ENCODE measurements at places on chromosomes 12 and 14. TPM values are rescaled to one million over a fixed set of nuclear protein-coding genes. Genes with fewer than 3 reads are reported as not detected.
A peak's percentile ranks its signal among the peaks of the same experiment; 100 is the strongest.

Gene TMEM233
- total RNA-seq = 0.55 TPM

Gene DEGS2
- 149 TPM for total RNA-seq

Gene MAP1LC3B2
- total RNA-seq = 0.46 TPM

DNA sequence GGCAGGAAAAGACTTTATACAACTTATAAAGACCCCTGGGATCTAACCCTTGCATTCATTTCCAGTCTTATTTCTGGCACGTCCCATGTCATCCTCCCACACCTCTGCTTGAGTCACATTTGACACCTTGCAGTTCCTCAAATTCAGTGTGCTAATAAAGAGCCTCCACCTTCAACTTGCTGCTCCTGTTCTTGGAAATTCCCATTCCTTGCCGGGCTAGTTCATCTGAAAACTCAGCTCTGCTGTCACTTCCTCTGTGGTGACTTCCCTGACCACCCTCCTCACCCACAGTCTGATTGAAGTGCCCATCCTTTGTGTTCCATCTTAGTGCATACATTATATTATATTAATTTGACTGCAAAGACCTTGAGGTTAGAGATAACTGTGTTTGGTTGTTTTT lies 37.4 kb upstream of the PSMA6 start:
- DNase-seq = no peak

- peak; percentile 45 for DNase-seq
Observed at GRCh38 chr12:63844391-63845341, at the start of gene SRGAP1. TSS of gene SRGAP1 (plus strand) at chr12:63844700. CDS start at chr12:63844817, 117 bp downstream.

DNA sequence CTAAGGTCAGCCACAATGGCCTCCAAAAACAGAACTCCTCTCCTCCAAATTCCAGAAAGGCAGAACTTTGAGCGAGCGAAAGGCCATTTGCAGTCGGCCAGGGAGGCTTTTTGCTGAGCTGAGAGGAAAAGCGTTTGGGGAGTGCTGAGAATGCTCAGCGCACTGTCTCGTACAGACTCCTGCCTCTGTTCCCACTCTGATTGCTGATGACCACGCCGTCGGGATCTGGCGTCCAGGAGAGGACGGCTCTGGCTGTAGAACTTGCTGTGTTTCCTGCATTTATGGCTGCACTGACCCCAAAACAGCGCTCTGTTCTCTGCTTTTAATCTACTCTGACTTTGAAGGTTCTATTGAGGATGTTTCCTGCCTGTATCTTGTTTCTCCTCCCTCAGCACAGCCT lies 82.4 kb upstream of the WSCD2 start:
- DNase-seq = no peak

- DNase-seq = no peak
Observed at GRCh38 chr12:67456431-67456901, 187.3 kb downstream of the CAND1 start.
